ENCODE measurements at places on chromosomes 12 and 14. TPM values are rescaled to one million over a fixed set of nuclear protein-coding genes. Genes with fewer than 3 reads are reported as not detected.

The ANO4 gene
- not detected for total RNA-seq

The IFNG-AS1 gene
- not detected for total RNA-seq

The KCNJ8 gene
- total RNA-seq, result not detected

The MRPL51 gene
- total RNA-seq, result 456 TPM

The SMCO2 gene
- total RNA-seq, result 1.9 TPM

The NPFF gene
- total RNA-seq, result not detected

The EID3 gene
- total RNA-seq, result 47.4 TPM

DNA sequence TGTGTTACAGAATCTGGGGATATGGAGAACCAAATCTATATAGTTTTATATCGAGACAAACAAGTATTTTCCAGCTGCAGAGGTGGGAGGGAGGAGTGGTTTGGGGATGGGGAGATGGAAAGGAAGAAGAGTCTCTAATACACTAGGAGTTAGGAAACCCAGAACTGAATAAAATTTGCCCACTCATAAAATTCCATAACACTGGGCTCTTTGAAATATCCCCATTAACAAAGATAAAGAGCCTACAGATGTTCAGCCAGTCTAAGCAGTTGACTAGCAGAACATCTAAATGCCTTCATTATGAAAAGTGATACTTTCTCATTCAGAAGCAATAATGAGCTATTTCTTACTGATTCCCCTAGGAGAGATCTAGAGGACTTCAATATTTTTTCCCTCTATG, 151.7 kb upstream of the GZMB start:
- no peak overlapping the region for H3K4me3 ChIP-seq
- DNase-seq, result no peak
- no peaks in the 10 kb centered on the region for H3K27me3 ChIP-seq
- H3K27ac ChIP-seq, result no peak overlapping the region
- H3K36me3 ChIP-seq, result no peaks in the 10 kb centered on the region

DNA sequence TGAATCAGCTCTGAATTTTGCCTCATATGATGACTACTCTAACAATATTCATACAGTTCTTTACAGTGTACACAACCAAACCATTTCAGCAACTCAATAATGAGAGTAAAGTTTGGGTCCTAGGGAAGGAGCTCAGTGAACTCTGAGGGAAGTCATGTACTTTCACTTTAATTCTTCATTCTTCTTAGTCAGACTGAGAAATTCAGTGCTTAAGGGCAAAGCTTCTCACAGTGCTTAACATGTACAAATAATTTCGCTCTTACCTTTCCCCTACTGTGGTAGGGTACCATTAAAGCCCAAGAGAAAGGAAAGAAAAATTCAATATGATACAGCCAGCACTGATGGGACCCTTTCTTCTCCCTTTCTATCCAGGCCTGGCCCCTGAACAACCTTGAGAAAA, 435.0 kb downstream of the NELL2 start:
- H3K4me1 ChIP-seq, result no peaks in the 10 kb centered on the region
- no peaks in the 10 kb centered on the region for H3K36me3 ChIP-seq
- no peak for DNase-seq
- H3K4me3 ChIP-seq, result no peak overlapping the region

DNA sequence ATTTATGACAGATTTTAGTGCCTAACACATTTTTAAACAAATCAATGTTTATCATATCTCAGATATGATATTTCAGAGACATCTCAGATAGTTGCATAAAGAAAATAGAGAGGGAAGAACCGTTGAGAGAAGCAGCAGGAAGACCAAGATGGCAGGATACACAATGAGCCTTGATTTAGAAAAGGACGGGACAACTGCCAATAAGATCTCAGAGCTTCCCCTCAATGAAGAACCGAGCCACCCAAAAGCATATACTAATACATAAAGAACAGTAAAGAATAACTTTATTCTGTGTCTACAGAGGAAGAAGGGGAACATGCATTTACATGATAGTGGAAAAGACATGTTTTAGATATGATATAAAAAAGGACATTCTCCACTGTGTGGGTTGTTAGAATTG, 375.9 kb upstream of the SOX5 start:
- H3K36me3 ChIP-seq, result no peaks in the 10 kb centered on the region
- DNase-seq, result no peak
- H3K4me3 ChIP-seq, result no peak overlapping the region
- no peaks in the 10 kb centered on the region for H3K27me3 ChIP-seq

DNA sequence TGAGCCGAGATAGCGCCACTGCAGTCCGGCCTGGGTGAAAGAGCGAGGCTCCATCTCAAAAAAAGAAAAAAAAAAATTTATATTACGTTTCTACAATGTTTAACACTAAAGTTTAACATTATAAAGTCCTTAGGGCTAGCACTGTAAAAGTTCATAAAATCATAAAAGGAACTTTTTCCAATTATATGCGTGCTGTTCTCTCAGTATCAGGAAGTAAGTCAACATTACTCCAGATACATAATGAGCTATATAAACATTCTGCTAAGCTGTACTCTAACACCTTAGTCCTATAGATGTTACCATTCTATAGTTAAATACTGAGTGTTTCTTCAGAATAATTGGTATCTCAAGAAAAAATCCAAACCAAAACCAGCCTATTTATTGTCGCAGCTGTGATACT, 32.6 kb downstream of the SLC41A2 start:
- no peaks in the 10 kb centered on the region for H3K27me3 ChIP-seq
- no peaks in the 10 kb centered on the region for H3K4me1 ChIP-seq
- DNase-seq, result no peak
- no peak overlapping the region for H3K27ac ChIP-seq

DNA sequence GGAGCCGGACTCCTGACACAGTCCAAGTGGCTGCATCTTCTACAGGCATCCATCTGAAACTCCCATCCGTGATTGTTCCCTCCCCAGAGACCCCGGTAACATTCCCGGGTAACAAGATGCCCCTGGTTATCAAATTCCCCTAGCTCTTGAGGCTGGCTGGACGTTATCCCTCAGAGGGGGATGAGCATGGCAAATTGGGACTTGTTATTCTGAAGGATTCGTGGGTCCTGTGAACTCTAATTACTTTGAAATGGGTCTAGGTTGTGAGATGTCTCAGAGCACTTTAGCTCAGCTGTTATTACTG, 642 bp upstream of the PAN2 start:
- H3K4me1 ChIP-seq, result peaks cover 41% of the 10 kb centered on the region
- no peaks in the 10 kb centered on the region for H3K36me3 ChIP-seq
- H3K27ac ChIP-seq, result peak overlapping the region; percentile 89
- H3K4me3 ChIP-seq, result peak overlapping the region; percentile 88
- DNase-seq, result no peak

- DNase-seq, result no peak
- no peaks in the 10 kb centered on the region for H3K27me3 ChIP-seq
- no peak overlapping the region for H3K4me3 ChIP-seq
- no peaks in the 10 kb centered on the region for H3K36me3 ChIP-seq
- no peak overlapping the region for H3K27ac ChIP-seq
- H3K4me1 ChIP-seq, result no peaks in the 10 kb centered on the region
Observed at GRCh38 chr14:63788011-63788933, 60.4 kb upstream of the SGPP1 start.

GRCh38 chr12:105748806-105749600, 389.8 kb downstream of the NUAK1 start:
- H3K4me3 ChIP-seq, result no peak overlapping the region
- H3K36me3 ChIP-seq, result no peaks in the 10 kb centered on the region
- no peak overlapping the region for H3K27ac ChIP-seq
- no peaks in the 10 kb centered on the region for H3K27me3 ChIP-seq

- H3K4me1 ChIP-seq, result no peaks in the 10 kb centered on the region
- no peaks in the 10 kb centered on the region for H3K36me3 ChIP-seq
- no peak overlapping the region for H3K27ac ChIP-seq
- H3K4me3 ChIP-seq, result no peak overlapping the region
- DNase-seq, result no peak
Observed at GRCh38 chr14:50805396-50805795, 25.6 kb downstream of the NIN start.

DNA sequence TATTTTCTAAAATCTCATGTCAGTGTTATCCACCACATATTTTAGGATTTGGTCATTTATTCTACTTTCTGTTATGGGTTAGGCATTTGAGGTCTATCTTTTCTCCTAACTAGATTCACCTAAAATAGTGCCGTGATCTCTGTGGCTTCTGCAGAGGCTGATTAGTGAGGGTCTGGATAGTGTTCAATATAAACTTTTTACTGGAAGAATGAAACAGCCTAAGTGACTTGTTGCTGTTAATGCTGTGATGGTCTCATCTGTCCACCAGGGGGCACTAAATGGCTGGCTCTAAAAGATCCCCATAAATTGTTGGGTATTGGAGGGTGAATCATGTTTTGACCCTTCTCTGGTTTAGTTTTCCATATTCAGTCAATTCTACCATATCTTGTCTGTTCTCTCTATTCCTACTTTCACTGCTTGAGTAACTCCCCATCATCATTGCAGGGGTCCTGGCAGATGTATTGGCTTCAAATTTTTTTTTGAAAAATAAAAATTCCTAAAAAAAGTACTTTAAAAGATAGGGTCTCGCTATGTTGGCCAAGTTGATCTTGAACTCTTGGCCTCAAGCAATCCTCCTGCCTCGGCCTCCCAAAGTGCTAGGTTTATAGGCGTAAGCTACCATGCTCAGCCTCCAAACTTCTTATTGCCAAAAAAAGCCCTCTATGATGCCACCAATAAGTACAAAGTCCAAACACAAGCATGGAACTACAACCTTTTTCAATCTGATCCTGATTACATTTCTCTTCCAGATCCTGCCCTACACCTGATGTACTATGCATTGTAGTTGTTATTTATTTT, 6.9 kb downstream of the PABPN1 start:
- H3K36me3 ChIP-seq, result peaks cover 12% of the 10 kb centered on the region
- peaks cover 3% of the 10 kb centered on the region for H3K4me1 ChIP-seq
- 0 out of 2 replicates have a peak, but pooled peaks cover 8% of the 10 kb centered on the region for H3K27me3 ChIP-seq
- DNase-seq, result peak; percentile 35

DNA sequence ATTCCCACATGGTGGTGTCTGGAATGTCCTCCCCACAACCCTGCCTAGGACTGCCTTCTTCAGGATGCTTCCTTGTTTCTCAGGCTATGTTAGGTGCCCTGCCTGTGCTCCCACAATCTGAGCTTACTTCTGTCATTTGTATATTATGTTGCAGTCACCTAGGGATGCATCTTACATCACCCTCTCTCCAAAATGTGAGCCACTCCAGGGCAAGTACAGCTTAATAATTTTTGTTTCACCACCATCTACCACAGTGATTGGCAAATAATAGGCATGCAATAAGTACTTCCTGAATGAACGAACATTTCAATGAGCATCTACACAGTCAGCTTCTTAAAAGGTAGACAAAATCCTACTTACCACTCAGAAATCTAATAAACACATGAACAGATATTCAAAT, 37.6 kb downstream of the ZFYVE26 start:
- H3K27ac ChIP-seq, result no peak overlapping the region
- H3K36me3 ChIP-seq, result peaks cover 31% of the 10 kb centered on the region
- H3K27me3 ChIP-seq, result no peaks in the 10 kb centered on the region
- no peak for DNase-seq
- peaks cover under 1% of the 10 kb centered on the region for H3K4me1 ChIP-seq

DNA sequence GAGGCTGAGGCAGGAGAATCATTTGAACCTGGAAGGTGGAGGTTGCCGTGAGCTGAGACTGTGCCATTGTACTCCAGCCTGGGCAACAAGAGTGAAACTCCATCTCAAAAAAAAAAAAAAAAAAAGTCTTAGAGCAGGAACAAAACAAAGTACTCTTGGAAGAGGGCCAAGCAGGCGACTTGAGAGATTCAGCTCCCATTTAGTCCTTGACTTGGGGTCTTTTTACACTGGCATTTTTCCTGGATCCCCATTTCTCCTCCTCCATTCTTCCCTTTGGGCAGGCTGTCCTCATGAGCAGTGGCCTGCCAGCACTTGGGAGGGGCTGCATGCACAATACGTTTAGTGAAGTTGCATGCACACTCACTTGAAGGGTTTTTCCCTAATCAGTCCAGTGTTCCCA, 72.9 kb downstream of the C14orf132 start:
- peaks cover 11% of the 10 kb centered on the region for H3K4me1 ChIP-seq
- H3K27ac ChIP-seq, result no peak overlapping the region
- no peaks in the 10 kb centered on the region for H3K36me3 ChIP-seq
- DNase-seq, result no peak
- no peaks in the 10 kb centered on the region for H3K27me3 ChIP-seq
- no peak overlapping the region for H3K4me3 ChIP-seq

- no peak overlapping the region for H3K27ac ChIP-seq
- DNase-seq, result no peak
- no peaks in the 10 kb centered on the region for H3K27me3 ChIP-seq
- no peak overlapping the region for H3K4me3 ChIP-seq
Observed at GRCh38 chr12:49763006-49763591, 21.7 kb downstream of the TMBIM6 start.

DNA sequence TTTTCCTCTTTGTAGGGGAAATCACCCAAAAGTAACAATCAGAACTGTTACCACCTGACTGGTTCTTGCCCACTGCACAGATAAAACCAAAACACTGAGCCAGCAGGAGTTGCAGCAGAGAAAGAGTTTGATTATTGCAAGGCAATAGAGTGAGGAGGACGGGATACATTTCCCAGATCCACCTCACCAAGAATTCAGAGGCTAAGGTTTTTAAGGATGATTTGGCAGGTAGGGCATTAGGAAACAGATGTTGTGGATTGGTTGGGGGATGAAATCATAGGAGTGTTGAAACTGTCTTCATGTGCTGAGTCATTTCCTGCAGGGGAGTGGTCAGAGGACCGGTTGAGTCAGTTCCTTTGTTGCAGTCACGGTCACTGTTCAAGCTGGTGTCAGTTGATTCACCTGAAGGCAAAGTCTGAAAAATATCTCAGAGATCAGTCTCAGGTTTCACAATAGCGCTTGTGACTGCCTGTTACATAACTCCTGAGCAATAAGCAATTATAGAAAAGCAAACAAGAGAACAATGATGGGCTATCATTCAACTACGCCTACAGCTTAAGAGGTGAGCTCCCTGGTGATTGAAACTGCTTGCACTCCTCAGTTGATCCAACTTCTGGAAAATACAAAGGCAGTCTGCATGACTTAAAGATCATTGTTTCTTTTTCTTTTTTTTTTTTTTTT, 20.3 kb upstream of the AMN1 start:
- H3K27ac ChIP-seq, result peak overlapping the region; percentile 89
- peaks cover 29% of the 10 kb centered on the region for H3K4me1 ChIP-seq
- H3K27me3 ChIP-seq, result no peaks in the 10 kb centered on the region
- no peaks in the 10 kb centered on the region for H3K36me3 ChIP-seq
- peak; percentile 83 for DNase-seq

GRCh38 chr12:123077298-123078119, 73.4 kb downstream of the PITPNM2 start:
- peaks cover 22% of the 10 kb centered on the region for H3K4me1 ChIP-seq
- no peaks in the 10 kb centered on the region for H3K36me3 ChIP-seq
- H3K27me3 ChIP-seq, result no peaks in the 10 kb centered on the region
- no peak overlapping the region for H3K27ac ChIP-seq
- DNase-seq, result no peak

DNA sequence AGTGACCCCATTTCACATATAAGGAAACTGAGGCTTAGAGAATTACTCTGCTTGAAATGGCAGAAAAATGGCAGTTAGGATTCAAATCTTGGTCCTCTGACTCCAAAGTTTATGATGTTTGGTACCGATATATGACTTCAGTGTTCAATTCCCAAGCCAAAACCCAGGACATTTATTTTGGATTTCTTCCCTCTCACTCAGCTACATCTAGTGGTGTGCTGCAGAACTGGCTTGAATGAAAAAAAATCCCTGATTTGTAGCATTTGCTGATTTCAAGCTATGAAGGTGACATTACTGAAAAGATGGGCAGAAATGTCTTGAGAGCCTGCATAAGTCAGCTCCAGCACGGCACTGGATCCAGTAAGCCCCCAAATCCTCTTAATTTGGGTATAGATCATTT, 106.4 kb downstream of the EFCAB11 start:
- no peak for DNase-seq
- H3K4me1 ChIP-seq, result no peaks in the 10 kb centered on the region
- H3K4me3 ChIP-seq, result no peak overlapping the region
- no peaks in the 10 kb centered on the region for H3K27me3 ChIP-seq
- no peak overlapping the region for H3K27ac ChIP-seq

GRCh38 chr14:97602438-97603117, 805.4 kb downstream of the VRK1 start:
- peaks cover 10% of the 10 kb centered on the region for H3K27me3 ChIP-seq
- H3K4me1 ChIP-seq, result no peaks in the 10 kb centered on the region
- H3K36me3 ChIP-seq, result no peaks in the 10 kb centered on the region
- no peak overlapping the region for H3K4me3 ChIP-seq

Measured in PC-9 (cell line).